ENCODE measurements at places on chromosomes 1 and 21. TPM values are rescaled to one million over a fixed set of nuclear protein-coding genes. Genes with fewer than 3 reads are reported as not detected.

Gene ASTN1
- not detected for total RNA-seq

Gene EPS15
- total RNA-seq, result 18.1 TPM

Gene ADAM30
- total RNA-seq, result not detected

Gene S100A10
- 603 TPM for total RNA-seq

Gene TLR5
- total RNA-seq, result 2.1 TPM

Gene SLC2A5
- total RNA-seq, result 0.42 TPM

Gene PDC
- not detected for total RNA-seq

Gene KIF2C
- 38.5 TPM for total RNA-seq

Gene AKIRIN1
- 33.8 TPM for total RNA-seq

Gene FMO3
- total RNA-seq, result not detected

Gene C1orf52
- 9.7 TPM for total RNA-seq

Data from airway epithelial cell (primary cell).